ENCODE measurements at places on chromosomes 4 and X.

DNA sequence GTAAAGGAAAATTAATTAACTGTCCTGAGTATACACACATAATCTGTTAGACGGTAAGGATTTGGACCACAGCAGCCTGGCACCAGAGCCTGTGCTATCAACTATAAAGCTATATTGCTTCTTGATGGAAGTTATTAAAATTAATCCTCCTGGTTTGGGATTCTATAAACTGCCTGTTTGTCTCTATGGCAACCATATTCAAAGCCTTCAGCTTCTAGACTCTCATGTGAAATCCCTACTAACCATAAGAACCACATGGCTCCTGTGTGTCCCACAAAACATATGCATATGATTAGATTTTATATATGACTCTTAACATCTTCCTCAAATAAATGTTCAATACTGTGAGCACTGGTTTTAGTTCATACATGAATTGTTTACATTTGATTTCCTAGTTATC is 380.8 kb downstream of the ANKRD50 start:
- no peak for DNase-seq

DNA sequence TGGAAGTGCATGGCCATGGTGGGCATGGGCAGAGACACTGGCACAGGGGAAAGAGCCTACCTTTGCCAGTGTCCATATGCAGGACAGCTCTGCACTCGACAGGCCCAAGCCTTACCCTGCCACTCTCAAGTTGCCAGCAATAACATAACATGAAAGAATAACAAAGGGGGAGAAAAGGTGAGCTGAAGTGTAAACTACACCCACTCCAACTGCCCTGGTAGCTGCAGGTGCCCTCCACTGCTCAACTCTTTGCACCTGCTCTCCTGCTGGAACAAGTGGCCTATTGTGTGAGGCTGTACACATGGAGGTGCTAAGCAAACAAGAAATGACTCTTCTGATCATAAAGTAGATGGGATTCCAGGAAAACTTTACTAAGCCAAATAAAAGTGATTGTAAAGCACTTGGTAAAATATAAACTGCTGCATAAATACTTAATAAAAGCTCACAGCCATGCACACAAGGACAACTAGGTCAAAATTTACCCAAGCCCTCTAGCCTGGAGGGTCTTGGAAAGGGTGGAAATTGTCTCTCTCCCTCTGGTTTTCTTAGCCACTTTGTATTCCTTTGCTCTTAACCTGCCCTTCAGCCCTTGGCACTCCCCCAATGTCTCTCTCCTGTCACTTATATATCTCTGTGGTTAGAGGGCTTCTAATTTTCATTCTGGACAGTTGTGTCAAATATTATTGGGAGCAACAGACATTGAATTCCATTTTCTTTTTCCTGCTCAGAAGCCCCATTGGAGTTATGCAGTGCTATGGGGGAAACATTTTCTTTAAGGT is 261.2 kb upstream of the GPC4 start:
- DNase-seq: peak; percentile 41

- DNase-seq: no peak
Observed at GRCh38 chr4:152528060-152528459, 7.8 kb downstream of the FBXW7 start.

- no peak for DNase-seq
Observed at GRCh38 chrX:123464709-123465108, 268.1 kb downstream of the THOC2 start.

DNA sequence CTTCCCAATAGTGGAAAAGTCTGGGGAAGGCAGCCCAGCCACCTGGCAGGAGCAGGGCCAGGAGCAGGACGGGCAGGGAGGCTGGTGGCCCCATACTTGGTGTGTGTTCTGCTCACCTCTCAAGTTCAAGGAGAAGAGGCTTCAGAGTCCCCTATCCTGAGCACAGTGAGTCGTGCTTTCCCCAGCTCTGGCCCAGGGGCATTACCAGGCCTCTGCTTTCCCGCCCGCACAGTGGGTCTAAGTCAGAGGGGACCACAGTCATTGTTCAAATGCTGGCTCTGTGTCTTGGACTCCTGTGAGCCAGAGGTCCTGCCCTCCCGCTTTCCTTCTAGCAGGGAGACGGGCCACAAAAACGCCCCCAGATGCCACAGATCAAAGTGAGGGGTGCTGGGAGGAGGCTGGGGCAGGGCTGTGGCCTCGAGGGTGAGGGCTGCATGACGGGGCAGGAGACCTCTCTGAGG is 27.6 kb downstream of the HTRA3 start:
- DNase-seq: peak; percentile 12

GRCh38 chr4:100517864-100518341 is at the start of gene EMCN:
TSS of gene EMCN (minus strand) at chr4:100518022. CDS start at chr4:100517914, 108 bp downstream.
- no peak for DNase-seq

DNA sequence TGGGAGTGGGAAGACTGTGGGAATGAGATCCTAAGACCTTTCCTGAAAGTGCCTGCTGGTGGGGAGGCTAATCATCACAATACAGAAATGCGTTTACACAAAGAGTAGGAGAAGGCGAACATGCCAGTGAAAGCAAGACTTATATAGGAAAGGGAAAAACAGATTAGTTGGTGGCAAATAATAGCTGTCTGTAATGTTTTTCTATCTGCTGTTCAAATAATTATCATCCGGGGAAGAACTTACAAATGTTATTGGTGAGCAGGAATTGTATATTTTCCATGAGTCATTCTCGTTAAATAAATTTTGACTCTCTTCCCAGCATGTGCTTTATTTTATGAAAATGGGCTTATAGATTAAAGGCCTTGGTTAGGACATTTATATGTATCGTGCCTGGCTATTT is 196.5 kb downstream of the ARHGAP10 start:
- no peak for DNase-seq

DNA sequence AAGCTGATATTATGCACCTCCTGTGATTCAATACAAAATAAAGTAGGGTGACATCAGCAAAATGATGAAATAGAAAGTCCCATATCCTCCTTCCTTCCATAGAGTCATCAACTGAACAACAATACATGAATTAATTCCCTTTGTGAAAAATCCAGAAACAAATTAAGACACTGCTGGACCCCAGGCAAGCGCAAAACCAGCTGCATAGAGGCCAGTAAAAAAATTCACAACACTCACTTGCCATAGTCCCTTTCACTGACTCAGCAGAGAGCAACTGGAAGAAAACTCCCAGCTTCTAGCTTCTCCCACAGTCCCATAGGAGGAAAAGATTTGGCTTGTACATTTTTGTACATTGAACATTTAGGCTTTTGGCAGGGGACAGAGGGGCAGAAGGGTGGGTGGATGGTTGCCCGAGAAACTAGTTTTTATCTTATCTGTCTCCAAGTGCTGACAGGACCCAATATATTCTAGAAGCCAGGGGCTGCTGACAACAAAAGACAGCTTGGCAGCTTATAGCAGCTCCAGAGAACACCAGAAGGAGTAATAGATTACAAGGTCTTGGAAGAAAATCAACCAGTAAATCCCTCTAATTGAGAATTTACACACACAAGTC is 124.6 kb downstream of the NDST3 start:
- no peak for DNase-seq

- DNase-seq: no peak
Observed at GRCh38 chr4:128571747-128572146, 237.8 kb upstream of the JADE1 start.

- DNase-seq: no peak
Observed at GRCh38 chr4:164438321-164438720, 315.6 kb upstream of the SMIM31 start.

GRCh38 chr4:89284828-89285227 is 22.8 kb downstream of the GPRIN3 start:
- peak; percentile 44 for DNase-seq

- DNase-seq: no peak
Observed at GRCh38 chr4:83558680-83559079, 22.8 kb downstream of the GPAT3 start.

DNA sequence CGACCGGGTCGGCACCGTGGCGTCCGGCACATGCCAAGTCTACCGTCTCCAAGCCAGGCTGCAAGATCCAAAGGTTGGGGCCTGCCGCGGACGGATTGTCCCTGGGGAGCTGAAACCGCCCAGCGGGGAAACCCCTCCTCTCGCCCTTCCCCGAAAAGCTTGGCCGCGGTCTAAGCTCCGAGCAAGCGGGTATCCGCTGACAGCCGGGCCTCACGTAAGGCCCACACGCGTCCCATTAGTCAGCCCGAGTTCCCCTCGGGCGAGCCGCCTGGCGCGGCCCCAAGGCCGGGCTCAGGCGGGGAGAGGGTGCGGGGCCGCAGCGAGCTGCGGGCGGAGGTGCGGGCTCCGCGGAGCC is 6.8 kb upstream of the BCOR start:
- DNase-seq: peak; percentile 60

DNA sequence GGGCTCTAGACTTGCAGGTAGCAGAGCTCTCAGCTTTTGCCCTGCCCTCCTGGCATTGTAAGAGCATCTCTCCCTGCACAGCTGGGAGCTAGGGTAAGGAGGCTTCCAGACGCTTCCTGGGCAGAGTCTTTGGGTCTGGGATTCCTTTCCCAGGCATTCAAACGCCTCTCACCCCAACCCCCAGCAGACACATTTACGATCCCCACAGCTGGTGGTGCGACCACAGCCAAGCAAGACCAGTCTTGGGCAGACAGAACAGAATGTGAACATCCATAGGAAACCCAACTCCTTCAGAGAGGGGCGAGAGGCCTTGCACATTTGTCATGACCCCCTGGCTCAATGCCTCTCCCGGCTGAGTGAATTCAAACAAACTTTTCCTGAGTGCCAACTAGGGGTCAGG is 38.1 kb upstream of the CD99L2 start:
- DNase-seq: no peak

GRCh38 chr4:38503689-38504395 is 160.2 kb upstream of the KLF3 start:
- DNase-seq: no peak

DNA sequence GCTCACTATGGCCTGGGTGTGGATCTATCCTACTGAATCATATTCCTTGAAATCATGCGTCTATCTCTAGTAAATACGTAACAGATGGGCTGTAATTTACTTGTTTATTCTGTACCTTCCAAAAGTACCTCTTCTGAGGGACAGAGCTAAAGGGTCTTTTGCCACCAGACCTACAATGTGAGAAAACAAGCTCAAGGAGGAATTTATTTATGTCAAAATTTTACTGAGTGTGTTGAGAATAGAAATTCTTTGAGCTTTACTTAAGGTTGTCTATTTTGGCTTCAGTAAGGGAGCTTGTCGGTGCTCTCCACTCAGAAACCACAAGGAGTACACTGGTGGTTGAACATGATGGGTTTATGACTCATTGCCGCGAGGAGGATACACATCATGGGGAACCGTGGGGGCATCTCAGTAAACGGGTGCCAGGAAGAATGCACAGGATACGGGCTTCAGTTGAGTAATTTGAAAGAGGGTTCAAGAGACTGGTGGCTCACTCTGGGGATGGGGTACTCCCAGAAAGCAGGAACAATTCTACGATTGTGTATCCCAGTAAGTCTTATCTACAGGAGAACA is 3.0 kb downstream of the ANK2 start:
- no peak for DNase-seq

GRCh38 chr4:76943129-76943620 is 6.4 kb upstream of the SEPTIN11 start:
- DNase-seq: no peak

GRCh38 chrX:148316446-148316845 is 184.0 kb upstream of the AFF2 start:
- DNase-seq: no peak

DNA sequence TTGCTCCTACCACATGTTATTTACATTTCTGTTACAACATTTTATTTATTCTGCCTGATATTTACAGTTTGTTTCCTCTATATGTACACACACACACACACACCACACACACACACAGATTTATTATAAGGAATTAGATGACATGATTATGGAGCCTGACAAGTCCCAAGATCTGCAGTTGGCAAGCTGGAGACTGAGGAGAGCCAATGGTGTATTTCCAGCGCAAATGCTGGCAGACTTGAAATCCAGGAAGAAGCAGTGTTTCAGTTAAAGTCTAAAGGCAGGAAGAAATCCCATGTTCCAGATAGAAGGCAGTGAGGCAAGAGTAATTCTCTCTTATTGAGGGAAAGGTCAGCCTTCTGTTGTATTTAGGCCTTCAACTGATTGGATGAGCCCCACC is 1.8 kb upstream of the KLHL4 start:
- no peak for DNase-seq

- DNase-seq: no peak
Observed at GRCh38 chrX:150759568-150760416, 66.6 kb downstream of the MTMR1 start.

DNA sequence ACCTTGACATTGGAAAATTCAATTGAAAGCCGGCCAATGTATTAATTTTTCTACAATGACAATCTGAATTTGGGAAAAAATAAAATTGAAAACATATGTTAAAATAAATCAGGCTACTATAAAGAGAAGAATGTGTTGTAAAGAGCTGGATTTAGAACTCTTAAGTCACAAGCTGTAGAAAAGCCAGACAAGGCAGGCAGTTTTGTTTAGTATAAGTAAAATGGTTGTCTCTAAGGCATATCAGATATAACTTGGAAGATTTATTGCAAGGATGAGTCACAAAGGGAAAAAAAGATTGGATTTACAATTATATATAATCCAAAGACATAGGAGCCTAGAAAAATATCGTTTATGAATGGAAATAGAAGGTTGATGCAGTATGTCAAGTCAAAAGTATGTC is 549.1 kb upstream of the EPHA5 start:
- DNase-seq: no peak

DNA sequence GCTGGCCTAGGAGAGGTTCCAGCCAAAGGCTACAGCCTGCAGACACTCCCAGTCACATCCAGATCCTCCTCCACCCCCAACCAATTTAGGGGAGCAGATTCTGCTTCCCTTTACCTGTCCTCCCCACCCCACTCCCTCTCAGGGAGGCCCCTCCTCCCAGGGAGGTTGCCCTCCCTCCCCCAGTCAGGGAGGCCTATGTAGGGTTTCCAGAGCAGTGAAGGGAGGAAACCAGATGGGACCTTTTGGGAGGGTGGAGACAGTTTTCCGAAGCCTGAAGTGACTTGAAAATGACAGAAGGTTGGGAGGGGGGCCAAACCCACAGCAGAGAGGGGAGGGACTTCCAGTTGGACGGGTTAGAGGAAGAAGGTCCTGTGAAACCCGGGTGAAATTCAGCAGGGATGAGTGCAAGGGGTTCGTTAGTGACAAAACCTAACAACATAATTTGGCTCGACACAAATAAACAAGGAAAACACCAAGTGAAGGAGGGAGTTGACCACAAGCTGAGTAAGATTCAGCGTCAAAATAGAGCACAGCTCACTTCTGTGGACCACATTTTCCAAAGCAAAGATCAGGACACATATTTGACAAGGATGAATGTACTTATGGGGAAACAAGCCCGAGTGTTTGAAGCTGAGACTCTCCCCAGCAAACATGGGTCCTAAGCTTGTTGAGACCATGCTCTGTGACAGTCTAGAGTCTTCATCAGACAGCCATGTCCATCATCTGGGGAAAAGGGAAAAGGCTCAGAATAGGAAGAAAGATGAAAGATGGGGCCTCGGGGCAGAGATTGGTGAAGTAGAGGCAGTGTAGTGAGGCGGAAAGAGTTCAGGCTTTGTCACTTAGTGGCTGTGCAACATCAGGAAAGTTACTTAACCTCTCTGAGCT is 46.4 kb downstream of the PRPS1 start:
- peak; percentile 69 for DNase-seq
